ENCODE measurements at places on chromosomes 7 and 10.

- DNase-seq: no peak
These were observed 383.9 kb downstream of the CALN1 start for GRCh38 chr7:72028267-72028666.

GRCh38 chr7:13165854-13166253, 478.4 kb downstream of the ARL4A start:
- no peak for DNase-seq

DNA sequence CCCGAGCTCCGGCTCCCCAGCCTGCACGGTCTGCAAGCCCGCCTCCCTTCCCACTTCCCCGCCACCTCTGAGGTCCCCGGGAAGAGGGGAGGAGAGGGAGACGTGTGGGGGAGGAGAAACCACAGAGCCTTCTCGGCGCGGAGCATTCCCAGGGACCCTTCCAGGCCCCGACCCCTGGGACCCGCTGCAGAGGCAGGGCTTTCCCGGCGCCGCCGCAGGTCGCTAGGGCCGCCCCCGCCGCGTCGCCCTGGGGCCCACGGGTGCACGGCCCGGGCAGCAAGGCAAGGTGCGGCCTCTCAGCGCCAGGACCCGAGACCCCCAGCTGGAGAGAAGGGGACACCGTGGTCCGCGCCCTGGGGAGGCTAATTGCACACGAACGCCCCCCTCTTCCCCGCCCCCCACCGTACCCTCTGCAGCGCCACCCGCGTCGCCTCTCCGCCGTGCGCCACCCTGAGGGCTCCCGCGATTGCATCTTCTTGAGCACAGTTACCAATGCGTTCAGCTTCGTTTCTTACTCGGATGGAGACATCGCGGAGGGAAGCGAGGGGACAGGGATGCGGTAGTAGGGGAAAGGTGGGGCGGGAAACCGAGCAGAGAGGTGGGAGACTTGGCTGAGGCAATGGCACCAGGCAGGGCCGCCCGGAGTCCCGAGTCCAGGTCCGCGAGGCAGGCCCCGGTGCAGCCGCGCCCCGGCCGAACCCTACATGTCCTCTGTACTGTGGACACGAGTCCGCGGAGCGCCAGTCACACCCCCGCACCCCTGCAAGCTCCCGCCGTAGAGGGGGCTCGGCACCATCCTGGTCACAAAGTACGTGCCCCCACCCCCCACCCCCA, 28.9 kb downstream of the SKIDA1 start:
- DNase-seq: no peak

- DNase-seq: no peak
These were observed 503.2 kb downstream of the SH2D4B start for GRCh38 chr10:81040940-81041339.

- no peak for DNase-seq
These were observed 24.0 kb downstream of the GRM3 start for GRCh38 chr7:86667732-86668131.

DNA sequence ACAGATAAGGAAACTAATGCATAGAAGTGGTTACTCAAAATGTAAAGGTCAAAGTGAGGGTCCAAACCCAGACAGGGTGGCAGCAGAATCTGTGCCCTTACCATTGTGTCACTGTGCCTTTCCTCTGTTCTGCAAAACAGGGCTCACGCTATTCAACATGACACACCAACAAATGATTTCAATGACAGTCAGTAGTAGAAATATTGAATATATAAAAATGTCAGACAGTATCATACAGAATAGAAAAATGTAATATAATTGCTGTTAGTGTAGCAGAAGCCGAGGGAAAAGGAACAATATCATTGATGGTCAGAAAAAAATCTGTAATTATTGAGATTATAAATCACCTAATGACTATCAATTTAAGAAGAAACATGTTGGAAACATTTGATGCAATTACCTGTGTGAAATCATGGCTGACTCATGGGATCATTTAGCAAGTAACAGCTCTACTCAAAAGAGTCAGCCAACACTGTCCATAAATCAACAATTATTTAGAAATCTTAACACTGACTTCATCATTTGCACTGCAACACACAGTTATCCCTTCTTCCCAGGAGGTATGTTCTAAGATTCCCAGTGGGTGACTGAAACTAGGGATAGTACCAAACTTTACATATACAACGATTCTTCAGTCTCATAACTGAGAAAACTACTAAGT, 198.7 kb downstream of the DGKI start:
- DNase-seq: no peak

- no peak for DNase-seq
These were observed 170.3 kb downstream of the NEURL1 start for GRCh38 chr10:103663802-103664201.

DNA sequence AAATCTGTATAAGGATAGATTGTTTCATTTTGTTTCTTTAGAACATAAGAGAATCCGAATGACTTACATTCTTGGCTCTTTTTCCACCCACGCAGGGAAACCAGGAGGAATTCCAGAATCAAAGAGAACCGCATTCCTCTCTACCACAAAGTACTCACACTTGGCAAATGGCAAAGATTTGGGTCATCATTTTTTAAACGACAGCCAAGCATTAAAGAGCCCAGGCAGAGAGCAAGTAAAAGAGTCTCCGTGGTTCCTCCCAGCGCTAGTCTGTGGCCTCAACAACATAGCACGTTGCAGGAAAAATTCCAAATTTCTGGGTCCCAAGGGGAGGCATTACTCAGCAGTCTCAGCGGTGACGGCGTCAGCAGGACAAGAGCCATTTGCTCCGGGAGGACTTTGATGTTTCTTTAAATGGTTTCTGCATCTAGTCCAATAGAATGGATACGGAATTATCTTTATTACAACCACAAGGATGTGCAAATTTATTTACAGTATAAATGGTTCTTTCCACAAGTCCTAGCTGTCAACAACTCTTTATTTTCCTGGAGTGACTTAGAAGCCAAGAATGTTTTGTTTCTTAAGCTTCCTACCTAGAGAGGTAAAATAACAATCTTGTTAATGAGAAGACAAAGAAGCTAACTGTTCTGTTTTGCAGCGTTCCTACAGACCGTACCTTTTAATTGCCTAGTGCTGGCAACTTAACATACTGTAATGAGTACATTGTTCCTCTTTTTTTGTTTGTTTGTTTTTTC, 232.5 kb downstream of the SKIDA1 start:
- no peak for DNase-seq

DNA sequence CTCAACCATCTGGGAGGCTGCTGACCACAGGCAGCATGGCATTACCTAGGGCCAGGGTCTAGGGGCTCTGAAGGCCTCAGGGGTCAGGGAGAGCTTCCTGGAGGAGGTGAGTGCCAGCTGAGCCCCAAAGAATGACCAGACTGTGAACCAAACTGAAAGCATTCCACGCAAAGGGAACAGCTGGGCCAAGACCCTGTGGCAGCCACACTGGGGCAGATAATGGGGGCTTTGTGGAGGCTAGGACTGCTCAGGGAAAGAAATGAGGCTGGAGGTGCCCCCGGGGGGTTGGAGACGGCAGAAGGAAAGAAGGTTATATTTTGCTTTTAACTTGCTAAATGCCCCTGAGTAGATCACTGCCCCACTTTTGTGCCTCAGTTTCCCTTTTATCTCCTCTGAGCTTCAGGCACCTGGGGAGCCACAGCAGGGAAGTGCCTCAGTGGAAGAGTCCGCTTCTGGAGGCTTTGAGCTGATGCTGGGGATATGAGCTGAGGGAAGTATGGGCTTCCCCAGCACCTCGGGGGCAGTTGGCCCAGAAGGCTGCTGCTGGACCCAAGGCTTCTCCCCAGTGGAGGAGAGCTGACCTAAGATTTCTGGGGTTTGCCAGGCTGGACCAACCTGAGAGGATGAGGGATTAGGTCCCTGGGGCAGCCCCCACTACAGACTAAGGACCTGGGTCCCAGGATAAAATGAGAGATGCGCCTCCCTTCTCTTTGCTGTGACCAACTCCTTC, 57.8 kb downstream of the ZMIZ1 start:
- DNase-seq: no peak

GRCh38 chr7:81533426-81533825, 236.4 kb downstream of the HGF start:
- DNase-seq: no peak

- DNase-seq: no peak
These were observed 33.2 kb downstream of the CDH23 start for GRCh38 chr10:71429929-71430328.

DNA sequence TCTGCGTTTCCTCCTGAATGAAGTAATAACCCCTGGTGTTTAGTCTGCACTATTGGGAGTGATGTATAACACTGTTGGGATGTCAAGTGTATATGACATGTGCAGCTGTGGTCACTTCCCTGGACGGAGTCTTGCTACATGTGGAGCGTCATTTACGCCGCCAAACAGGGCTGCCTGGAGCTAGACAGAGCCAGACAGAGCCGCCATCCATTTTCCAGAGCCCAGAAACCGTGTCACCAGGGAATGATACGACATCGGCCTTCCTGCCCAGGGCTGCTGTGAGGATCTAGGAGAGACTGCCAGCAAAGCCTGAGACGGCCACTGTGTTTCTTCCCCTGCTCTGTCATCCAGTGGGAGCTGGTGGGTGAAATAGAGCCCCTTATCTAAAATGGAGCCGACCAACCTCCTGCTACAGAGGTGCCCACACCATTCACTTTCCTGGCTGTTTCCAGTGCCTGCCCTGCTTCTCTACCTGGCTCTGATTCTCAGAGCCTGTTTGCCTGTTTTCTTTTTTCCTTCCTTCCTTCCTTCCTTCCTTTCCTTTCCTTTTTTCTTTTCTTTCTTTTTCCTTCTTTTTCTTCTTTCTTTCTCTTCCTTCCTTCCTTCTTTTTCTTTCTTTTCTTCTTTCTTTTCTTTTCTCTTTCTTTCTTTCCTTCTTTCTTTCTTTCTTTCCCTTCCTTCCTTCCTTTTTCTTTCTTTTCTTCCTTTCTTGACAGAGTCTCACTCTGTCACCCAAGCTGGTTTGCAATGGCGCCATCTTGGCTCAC, 13.3 kb upstream of the FGFR2 start:
- DNase-seq: no peak

DNA sequence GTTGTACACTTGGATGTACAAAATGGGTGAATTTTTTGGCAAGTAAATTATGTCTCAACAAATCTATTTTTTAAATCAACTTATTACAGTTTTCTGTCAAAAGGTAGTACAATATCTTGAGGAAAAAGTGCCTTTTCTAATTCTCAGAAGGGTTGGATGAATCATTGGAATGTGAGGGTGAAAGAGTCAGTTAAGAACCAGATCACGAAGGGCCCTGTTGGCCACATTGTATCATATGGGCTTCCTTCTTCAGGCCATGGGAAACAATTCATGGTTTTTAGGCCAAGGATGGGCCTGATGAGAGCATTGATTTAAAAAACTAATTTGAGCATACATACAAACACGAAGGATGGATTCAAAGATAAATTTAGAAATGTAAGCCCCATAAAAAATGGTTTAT, 503.7 kb downstream of the TNS3 start:
- DNase-seq: no peak

GRCh38 chr7:111162692-111163091, 71.8 kb downstream of the LRRN3 start:
- DNase-seq: no peak

GRCh38 chr10:73586583-73586984, 4.6 kb downstream of the USP54 start:
- DNase-seq: no peak

GRCh38 chr7:106840342-106840741, 24.7 kb upstream of the PIK3CG start:
- no peak for DNase-seq

DNA sequence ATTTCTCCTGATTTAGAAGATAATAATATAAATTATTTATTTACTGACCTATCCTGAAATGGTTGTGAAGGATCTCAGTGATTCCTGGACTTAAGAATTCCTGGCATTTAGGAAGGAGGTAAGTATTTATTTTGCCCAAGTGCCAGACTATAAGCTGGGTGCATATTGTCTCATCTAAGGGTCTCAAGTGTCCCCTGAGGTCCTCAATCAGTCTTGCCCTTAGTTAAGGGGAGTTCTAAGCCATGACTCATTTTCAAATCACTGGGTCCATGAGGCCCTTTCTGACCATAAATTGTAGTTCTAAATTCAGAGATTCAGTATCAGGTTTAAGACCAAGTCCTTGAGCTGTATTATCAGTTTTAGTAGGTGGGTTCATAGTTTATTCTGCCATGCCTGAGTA, 251.6 kb upstream of the MEOX2 start:
- DNase-seq: no peak

GRCh38 chr10:15505329-15505728, 134.2 kb upstream of the FAM171A1 start:
- DNase-seq: no peak

DNA sequence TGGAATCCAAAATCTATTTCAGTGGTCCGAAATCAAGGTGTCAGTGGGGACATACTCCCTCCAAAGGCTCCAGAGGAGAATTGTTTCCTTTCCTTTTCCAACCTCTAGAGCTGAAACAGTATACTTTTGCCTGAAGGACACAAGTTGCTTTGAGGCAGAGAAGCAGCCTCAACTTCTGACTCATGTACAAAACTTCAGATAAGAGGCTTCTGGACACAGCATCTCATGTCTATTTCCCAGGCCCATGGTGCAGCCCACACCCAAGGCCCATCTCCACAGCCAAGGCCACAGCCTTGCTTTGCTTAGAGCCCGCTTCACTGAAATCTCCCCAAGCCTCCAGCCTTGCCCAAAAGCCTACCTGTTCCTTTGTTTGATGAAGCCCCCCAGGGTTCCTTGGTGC, 68.9 kb downstream of the ZNF467 start:
- no peak for DNase-seq

Measured in T follicular helper cell (primary cell).